Activated T-cell treated with anti-CD3 and anti-CD28 coated beads, Interleukin-2, amount 50 U/mL, for 72 hours (primary cell): ENCODE measurements at places on chromosomes 5 and 9. TPM values are rescaled to one million over a fixed set of nuclear protein-coding genes. Genes with fewer than 3 reads are reported as not detected.

The CSNK1A1 gene
- total RNA-seq, result 176 TPM

The PCDHB13 gene
- not detected for total RNA-seq

The HRCT1 gene
- total RNA-seq, result not detected

The PCDHGA7 gene
- not detected for total RNA-seq

The DROSHA gene
- total RNA-seq, result 74.5 TPM

The LVRN gene
- 0.07 TPM for total RNA-seq

The NDUFS4 gene
- total RNA-seq, result 93.5 TPM

The TAL2 gene
- not detected for total RNA-seq

The PRRX2 gene
- 6.1 TPM for total RNA-seq

The SHC3 gene
- total RNA-seq, result not detected

GRCh38 chr9:468766-469426 is 254.2 kb downstream of the DOCK8 start:
- peaks cover 35% of the 10 kb centered on the region for H3K4me1 ChIP-seq
- peak overlapping the region; percentile 87 for H3K27ac ChIP-seq
- peak overlapping the region; percentile 69 for H3K4me3 ChIP-seq
- no peak for DNase-seq

- no peak for DNase-seq
- H3K27me3 ChIP-seq, result no peaks in the 10 kb centered on the region
- H3K27ac ChIP-seq, result no peak overlapping the region
- H3K36me3 ChIP-seq, result peaks cover 3% of the 10 kb centered on the region
- H3K4me1 ChIP-seq, result no peaks in the 10 kb centered on the region
These were observed 712.9 kb downstream of the TLE1 start for GRCh38 chr9:80976403-80976802.

- DNase-seq, result peak; percentile 81
- H3K27me3 ChIP-seq, result no peaks in the 10 kb centered on the region
- peak overlapping the region; percentile 97 for H3K4me3 ChIP-seq
- H3K4me1 ChIP-seq, result peaks cover 80% of the 10 kb centered on the region
- peak overlapping the region; percentile 97 for H3K27ac ChIP-seq
These were observed 681 bp upstream of the ETF1 start for GRCh38 chr5:138543730-138544104.

GRCh38 chr5:171400169-171400568 is 12.5 kb downstream of the NPM1 start:
- H3K27ac ChIP-seq, result peak overlapping the region; percentile 3
- no peaks in the 10 kb centered on the region for H3K27me3 ChIP-seq
- no peak for DNase-seq
- H3K4me1 ChIP-seq, result peaks cover 68% of the 10 kb centered on the region
- H3K4me3 ChIP-seq, result no peak overlapping the region

GRCh38 chr9:128575469-128575868 is 23.1 kb downstream of the SPTAN1 start:
- no peak overlapping the region for H3K4me3 ChIP-seq
- peaks cover 6% of the 10 kb centered on the region for H3K36me3 ChIP-seq
- H3K4me1 ChIP-seq, result peaks cover 10% of the 10 kb centered on the region

GRCh38 chr5:10320793-10321192 is 13.1 kb upstream of the CMBL start:
- no peaks in the 10 kb centered on the region for H3K36me3 ChIP-seq
- H3K27ac ChIP-seq, result no peak overlapping the region
- H3K27me3 ChIP-seq, result peaks cover 6% of the 10 kb centered on the region
- DNase-seq, result no peak
- no peaks in the 10 kb centered on the region for H3K4me1 ChIP-seq
- no peak overlapping the region for H3K4me3 ChIP-seq

DNA sequence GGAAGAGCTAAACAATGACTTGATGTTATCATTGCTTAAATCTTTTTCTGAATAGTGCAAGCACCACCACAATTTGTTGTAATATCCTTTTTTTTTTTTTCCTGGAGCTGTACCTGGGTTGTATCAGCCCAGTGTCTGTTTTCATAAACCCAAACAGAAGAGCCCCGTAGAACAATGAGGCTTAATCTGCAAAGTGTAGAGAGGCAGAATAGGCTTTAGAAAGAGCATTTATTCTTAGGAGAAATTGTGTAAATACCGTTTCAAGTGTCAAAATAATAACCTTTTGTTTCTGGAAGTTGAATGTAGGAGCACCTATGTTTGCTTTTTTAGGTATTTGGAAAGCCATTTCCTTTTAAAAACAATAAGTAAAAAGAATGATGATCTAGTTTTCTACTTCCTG is 26.4 kb downstream of the RGS7BP start:
- no peaks in the 10 kb centered on the region for H3K4me1 ChIP-seq
- DNase-seq, result no peak
- no peaks in the 10 kb centered on the region for H3K36me3 ChIP-seq
- H3K4me3 ChIP-seq, result no peak overlapping the region
- no peaks in the 10 kb centered on the region for H3K27me3 ChIP-seq

GRCh38 chr9:132020820-132021510 is 58.7 kb downstream of the MED27 start:
- DNase-seq, result no peak
- H3K27ac ChIP-seq, result no peak overlapping the region
- peaks cover 5% of the 10 kb centered on the region for H3K4me1 ChIP-seq
- no peak overlapping the region for H3K4me3 ChIP-seq
- H3K36me3 ChIP-seq, result no peaks in the 10 kb centered on the region

DNA sequence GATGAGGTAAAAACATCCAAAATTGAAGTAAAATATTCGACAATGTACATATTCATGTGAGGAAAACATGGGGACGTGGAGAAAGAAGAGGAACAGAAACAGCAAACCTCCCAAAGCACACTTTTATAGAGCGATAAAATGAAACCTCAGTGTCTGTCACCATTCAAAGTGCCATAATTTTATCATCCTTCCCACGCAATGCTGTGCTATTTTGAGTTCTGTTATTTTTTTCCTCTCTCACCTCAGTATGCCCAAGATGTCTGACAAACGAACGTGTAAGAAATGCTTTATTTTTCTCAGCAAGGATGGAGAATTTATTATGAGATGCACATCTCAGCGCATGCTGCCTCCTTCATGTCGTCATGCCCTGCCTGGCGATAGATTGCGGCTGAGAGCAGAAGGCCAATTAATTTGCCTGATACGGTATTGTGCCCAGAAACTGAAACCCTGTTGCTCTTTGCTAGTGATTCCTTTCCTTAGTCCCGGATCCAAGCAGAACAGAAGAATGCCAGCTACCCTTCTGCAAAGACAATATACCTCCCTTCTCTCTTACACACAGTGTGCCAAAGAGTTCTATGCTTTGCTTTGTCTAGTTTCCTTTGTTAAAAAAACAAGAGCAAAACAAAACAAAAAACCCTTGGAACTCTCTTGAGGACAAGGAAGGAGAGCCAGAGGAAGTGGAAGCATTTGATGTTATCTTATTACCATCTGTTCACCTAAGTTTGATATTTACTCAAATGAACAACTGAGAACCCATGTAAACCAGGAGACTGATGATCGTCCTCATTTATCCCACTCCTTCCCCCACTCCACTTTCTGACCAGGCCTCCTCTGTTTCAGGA is 192.4 kb downstream of the SEMA6A start:
- no peaks in the 10 kb centered on the region for H3K4me1 ChIP-seq
- no peak for DNase-seq
- H3K27me3 ChIP-seq, result no peaks in the 10 kb centered on the region
- H3K36me3 ChIP-seq, result peaks cover 10% of the 10 kb centered on the region
- H3K4me3 ChIP-seq, result no peak overlapping the region

DNA sequence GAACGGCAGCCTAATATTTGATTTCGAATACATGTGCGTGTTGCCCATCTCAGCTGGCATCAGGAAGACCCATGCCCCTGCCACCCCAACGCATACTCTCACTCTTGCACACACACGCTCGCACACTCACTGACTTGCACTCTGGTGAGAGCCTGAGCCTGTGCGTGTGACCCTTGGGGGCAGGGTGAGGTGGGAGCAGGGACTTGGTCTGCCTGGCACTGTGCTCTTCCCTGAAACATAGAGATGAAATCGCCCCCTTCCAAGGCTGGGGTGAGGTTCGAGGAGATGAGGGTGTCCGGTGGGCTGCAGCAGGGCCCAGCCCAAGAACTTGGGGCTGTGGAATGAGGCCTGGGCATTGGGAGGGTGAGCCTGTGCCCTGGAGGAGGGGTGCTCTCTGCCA is 1.2 kb downstream of the LCN9 start:
- no peaks in the 10 kb centered on the region for H3K27me3 ChIP-seq
- no peak overlapping the region for H3K4me3 ChIP-seq
- H3K36me3 ChIP-seq, result no peaks in the 10 kb centered on the region
- H3K27ac ChIP-seq, result no peak overlapping the region
- DNase-seq, result no peak

- H3K36me3 ChIP-seq, result peaks cover 2% of the 10 kb centered on the region
- H3K4me3 ChIP-seq, result no peak overlapping the region
- no peaks in the 10 kb centered on the region for H3K27me3 ChIP-seq
- H3K27ac ChIP-seq, result no peak overlapping the region
These were observed 92.4 kb downstream of the GNAQ start for GRCh38 chr9:77939149-77939668.

DNA sequence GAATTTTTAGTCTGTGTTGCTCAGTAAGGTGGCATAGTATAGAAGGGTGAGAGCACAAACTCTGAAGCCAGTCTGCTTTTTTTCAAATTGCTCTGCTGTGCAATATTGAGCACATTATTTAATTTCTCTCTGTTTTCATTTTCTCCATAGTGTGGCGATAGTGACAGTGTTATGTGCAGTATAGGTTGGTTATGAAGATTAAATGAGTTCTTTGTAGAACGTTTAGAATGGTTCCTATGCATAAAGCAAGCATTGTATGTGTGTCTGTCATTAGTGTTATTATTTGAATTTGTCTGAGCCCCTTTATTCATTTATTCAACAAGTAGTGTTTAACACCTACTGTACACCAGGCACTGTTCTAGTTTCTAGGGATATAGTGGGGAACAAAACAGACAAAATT is 9.2 kb downstream of the PRR16 start:
- DNase-seq, result no peak
- no peak overlapping the region for H3K27ac ChIP-seq
- no peaks in the 10 kb centered on the region for H3K27me3 ChIP-seq

DNA sequence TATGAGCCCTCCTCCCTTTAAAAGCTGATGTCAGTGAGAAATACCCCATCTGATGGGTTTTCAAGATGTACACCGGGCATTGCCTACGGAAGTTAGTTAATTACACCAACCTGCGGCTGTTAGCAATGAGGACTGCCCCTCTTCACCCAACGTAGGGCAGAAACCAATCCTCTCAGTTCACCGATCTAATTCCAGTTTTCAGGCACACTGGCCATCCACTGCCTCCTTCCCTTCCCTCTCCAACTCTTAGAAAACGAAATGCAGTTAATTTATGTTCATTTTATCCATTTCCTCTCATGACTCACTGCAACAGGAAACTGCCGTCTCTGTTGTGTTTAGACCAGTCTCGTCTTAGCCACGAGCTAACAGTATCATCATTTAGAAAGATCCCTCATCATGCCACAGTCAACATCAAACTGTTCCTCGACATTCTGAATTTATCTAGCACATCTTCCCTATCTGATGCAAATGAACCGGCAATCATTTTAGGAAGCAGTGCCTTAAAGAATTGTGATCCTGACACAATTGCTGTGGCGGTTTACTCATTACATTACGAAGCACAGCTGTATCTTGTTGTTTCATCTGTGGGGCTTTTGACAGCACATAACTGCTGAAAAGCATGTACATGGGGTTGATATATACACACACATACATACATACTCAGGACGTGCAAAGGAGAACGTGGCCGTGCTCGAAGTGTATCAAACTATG is 168.6 kb downstream of the EFNA5 start:
- H3K4me1 ChIP-seq, result peaks cover 12% of the 10 kb centered on the region
- peaks cover 27% of the 10 kb centered on the region for H3K27me3 ChIP-seq
- H3K36me3 ChIP-seq, result no peaks in the 10 kb centered on the region
- H3K27ac ChIP-seq, result no peak overlapping the region
- H3K4me3 ChIP-seq, result peak overlapping the region; percentile 14

DNA sequence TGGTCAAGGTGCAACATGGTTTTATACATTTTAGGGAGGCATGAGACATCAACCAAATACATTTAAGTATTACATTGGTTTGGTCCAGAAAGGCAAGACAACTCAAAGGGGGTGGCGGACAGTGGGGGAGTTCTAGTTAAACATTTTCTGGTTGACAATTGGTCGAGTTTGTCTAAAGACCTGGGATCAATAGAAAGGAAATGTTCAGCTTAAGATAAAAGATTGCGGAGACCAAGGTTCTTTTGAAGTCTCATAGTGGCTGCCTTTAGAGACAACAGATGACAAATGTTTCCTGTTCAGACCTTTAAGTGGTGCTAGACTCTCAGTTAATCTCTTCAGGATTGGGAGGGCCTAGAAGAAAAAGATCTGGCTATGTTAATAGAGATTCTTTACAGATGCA is 47.7 kb upstream of the TTC39B start:
- peaks cover 22% of the 10 kb centered on the region for H3K4me1 ChIP-seq
- no peaks in the 10 kb centered on the region for H3K36me3 ChIP-seq
- H3K27me3 ChIP-seq, result no peaks in the 10 kb centered on the region
- peak overlapping the region; percentile 77 for H3K27ac ChIP-seq
- no peak overlapping the region for H3K4me3 ChIP-seq

DNA sequence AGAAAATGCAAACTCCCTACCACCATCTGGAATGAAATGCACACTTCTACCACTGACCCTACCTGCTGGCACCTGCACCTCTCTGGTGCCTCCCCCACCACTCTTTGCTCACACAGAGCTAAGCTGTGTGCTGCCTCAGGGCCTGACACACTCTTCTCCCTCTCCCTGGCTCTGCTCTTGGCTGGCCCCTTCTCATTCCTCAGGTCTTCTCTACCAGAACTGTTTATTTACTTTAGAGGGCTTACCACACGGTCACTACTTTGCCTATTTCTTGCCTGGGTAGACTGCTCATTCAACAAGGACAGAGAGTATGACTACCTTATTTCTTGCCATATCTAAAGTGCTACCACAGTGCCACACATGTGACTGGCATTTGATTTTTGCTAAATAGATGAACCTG is 3.3 kb downstream of the REEP5 start:
- H3K4me3 ChIP-seq, result peak overlapping the region; percentile 30
- H3K4me1 ChIP-seq, result peaks cover 86% of the 10 kb centered on the region
- H3K36me3 ChIP-seq, result peaks cover 27% of the 10 kb centered on the region
- no peaks in the 10 kb centered on the region for H3K27me3 ChIP-seq
